Mammary epithelial cell (primary cell): ENCODE measurements at places on chromosomes 12 and 14. TPM values are rescaled to one million over a fixed set of nuclear protein-coding genes. Genes with fewer than 3 reads are reported as not detected.

DACT1 gene
- 0.08 TPM for polyA plus RNA-seq

SLCO1A2 gene
- polyA plus RNA-seq: not detected

RECQL gene
- polyA plus RNA-seq: 30.1 TPM

ENO2 gene
- polyA plus RNA-seq: 8.3 TPM

TPH2 gene
- polyA plus RNA-seq: not detected

GPR137C gene
- 0.27 TPM for polyA plus RNA-seq

TRHDE gene
- 3.9 TPM for polyA plus RNA-seq

KRT2 gene
- polyA plus RNA-seq: not detected
